A172 (cell line): ENCODE measurements at places on chromosomes 3 and 15. TPM values are rescaled to one million over a fixed set of nuclear protein-coding genes. Genes with fewer than 3 reads are reported as not detected.

DNA sequence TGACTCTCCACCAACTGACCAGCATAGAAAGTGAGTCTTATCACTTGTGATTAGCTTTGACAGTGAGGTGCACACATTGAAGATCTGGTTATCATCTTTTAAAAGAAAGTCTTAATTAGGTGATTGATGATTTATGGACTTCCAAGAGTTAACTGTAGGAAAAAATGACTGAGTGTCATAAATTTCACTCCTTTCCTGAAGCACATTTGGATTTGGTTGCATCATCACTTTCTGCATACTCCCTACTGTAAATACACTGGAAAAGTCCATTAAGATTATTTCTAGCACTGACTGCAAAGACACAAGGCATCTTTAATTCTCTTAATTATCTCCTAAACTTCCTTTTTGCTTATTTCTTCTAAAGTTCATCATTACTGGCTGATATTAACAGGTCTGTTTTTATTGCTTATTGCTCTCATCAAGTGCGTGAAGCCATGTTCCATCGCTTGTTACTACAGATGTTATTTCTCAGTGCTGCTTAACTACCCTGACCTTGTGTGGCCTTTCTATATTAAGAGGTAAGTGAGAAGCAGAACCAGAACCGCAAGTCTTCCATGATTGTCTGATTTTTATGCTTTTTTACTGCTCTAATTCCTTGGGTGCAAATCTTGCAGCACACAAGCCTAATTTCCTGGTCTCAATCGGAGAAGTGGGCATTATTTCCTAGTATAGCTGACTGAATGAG, 153.2 kb downstream of the MEIS2 start:
- no peak for DNase-seq

GRCh38 chr3:195104340-195104739, 166.6 kb downstream of the XXYLT1 start:
- no peak for DNase-seq

DNA sequence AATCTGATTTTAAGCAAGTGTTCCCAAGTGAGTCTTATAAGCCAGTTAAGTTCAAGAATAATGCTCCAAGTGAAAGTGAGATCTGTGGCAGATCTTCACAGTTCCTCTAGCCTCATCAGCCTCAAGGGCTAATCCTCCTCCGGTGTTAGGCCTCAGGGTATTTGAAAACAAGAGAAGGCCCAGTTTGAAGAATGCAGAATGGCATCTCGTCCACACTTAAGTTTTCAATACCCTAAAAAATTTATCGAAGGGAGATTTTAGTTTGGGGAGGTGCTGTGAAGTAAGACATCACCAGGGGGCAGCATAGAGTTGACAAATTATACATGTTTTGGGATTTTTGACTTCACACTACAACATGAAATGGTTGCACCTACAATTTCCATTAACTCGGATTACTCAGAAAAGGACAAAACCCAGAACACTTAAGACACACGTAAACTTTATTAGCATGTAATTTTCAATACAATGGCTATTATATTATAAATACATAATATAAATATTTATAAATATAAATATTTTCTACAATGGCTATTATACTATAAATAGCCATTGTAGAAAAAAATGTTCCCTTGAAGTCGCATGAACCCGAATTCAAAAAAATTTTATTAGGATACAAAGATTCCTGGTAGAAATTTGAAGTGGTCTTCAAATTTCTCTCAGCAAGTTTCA, 2.3 kb upstream of the TMEM266 start:
- DNase-seq: no peak

Gene KIF15
- total RNA-seq: 19.4 and 23.4 TPM in 2 replicates

DNA sequence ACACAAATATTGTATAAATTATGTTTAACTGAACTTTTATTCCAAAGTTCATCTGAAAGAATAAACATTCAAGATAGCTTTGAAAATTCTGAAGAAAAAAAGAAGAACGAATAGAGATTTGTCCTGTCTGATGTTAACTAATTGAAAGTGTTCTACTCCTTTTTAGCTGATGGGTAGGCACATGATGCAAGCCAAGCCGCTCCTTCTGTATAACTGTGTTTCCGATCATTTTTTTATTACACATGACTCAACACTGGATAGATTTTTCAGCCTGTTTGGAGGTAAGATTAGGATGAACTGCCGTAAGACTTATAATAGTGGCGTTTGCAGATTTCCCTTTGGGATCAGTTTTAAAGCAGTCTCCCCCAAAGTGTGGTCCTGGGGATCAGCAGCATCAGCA, 19.0 kb downstream of the NSUN3 start:
- DNase-seq: no peak

- no peak for DNase-seq
Measured at GRCh38 chr3:107373896-107374295, 3.3 kb upstream of the CCDC54 start.

GRCh38 chr15:25733036-25733855, 129.9 kb downstream of the ATP10A start:
- no peak for DNase-seq

DNA sequence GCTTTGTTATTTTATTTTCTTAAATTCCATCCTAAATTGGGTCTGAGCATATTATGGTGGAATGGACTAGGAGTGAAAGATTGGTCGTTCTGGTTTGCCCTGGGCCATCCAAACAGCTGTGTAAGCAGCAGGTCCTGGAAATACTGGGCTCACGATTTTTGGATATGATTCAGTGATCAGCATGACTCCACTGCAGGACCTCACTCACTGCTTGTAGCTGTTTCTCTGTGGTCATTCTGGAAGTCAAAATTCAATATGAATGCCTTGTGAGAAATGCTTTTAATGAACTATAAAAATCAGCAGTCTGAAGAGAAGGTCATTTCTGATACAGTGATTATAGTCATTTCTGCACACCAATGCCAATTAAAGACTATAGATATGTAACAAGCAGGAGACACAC, 185.0 kb downstream of the RBMS3 start:
- peak; percentile 26 for DNase-seq

GRCh38 chr15:70795311-70795665, 31.9 kb upstream of the UACA start:
- peak; percentile 89 for DNase-seq

GRCh38 chr3:27861046-27862036, 139.2 kb upstream of the EOMES start:
- no peak for DNase-seq

DNA sequence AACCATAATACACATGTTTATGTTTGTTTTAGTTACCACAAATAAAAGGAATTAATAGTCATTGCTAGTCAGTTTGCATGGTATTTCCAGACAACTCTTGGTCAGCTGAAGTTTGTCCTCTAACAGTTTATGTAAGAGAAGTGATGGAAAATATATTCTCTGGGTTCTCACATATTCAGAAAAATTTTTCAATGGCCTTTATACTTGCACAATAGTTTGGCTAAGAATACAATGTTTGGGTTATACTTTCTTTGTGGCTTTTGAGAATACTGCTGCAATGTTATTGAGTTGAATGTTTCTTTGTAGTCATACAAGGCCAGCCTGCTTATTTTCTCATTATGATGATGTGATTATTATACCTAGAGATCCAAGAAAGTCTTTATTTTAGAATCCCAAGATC, 133.9 kb downstream of the RAP2B start:
- no peak for DNase-seq

DNA sequence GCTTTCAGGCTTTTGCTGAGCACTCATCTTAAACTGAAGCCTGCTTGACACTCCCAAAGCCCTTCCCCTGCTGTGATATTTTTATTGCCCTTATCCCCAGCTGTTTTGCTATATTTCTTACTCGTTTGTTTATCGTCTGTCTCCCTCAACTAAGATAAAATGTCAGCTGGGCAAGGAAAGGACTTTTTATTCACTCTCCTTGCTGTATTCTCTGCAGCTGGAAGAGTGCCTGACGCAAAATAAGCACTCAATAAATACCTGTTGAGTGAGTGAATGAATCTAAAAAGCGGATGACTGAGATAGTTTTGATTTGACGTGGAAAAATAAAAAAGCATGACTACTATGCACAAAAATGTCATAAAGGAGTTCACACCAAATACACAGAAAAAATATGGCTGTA, 84.8 kb upstream of the POMGNT2 start:
- peak; percentile 85 for DNase-seq

GRCh38 chr15:81298611-81299010, 25.3 kb downstream of the STARD5 start:
- DNase-seq: no peak

Gene GLCE
- 12.5 and 17.8 TPM in 2 replicates for total RNA-seq

- DNase-seq: no peak
Measured at GRCh38 chr15:51311510-51311909, 26.9 kb downstream of the CYP19A1 start.

DNA sequence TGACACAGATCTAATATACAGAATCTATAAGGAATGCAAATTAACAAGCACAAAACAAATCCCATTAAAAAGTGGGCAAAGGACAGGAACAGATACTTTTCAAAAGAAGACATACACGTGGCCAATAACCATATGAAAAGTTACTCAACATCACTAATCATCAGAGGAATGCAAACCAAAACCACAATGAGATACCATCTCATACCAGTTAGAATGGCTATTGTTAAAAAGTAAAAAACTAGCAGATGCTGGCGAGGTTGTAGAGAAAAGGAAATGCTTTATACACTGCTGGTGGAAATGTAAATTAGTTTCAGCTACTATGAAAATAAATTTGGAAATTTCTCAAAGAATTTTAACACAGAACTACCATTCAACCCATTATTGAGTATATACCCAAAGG, 50.7 kb downstream of the ADAMTS17 start:
- DNase-seq: peak; percentile 38

DNA sequence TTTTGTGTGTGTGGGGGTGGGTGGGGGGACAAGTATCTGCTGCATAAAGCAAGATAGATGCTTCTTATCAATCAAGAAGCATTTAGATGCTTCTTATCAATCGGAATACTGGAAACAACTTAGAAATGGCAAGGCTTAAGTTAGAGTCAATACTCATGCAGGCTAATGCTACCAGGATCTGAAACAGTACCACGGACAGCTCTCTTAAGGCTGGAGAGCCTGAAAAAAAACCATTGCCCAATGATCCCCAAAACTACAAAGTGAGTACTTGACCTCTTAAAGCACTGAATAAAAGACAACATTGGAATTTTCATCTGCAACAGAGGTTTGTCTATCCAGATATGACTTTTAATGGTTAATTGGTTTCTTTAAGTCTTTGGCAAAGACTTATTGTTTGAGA, 262.3 kb downstream of the GAP43 start:
- no peak for DNase-seq

DNA sequence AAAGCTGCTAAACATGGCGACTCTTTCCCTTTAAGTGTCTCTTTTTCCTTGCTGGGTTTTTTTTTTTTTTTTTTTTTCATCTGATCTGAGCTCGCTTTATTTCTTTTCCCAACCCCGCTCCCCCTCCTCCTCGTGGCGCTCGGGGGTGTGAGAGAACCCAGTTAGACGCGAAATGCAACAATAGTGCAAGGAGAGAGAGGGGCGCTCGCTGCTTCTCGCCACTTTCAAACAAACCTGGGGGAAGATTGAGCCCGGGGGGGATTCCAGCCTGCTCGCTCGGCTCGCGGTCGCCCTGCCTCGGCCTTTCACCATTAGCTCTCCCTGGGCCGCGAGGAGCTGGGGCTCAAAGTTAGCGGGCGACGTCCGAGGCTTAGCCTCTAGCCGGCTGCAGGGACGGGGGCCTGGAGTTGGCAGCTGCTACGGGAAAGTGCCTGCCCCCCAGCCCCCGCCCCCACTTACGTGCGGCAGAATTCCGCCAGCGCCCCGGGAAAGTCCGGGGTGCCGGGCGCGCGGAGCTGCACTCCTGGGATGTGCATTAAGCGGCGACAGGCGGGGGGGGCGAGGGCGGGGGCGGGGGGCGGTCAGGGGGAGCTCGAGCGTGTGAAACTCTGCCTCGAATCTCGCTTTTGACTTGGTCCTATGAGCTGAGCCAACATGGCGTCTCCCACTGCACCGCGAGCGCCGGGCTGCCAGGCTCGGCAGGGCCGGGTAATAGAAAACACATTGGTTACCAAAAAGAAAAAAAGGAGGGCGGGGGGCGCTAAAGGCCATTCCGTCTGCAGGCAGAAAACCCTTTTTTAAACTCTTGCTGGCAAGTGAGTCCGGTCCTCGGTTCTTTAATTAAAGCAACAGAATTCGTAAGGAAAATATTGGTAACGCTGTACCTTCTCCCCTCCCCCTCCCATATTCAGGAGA, 10.4 kb downstream of the NR2F2 start:
- peak; percentile 10 for DNase-seq

DNA sequence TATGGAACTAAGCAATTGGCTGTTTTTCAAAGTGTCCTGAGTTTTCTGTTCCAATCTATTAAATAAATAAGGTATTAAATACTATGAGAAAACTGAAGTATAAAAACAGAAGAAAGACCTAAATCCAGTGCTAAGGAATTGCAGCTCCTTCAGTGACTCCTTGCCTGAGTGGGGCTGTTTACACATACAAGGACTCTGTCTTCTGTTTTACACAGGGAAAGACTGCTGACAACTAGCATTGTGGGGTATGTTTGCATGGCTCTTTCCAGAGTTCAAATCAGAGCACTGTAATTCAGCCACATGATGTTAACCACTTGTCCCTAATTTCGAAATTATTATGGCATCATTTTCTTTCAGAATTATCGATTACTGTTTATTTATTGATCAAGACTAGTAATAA, 31.3 kb upstream of the MEIS2 start:
- no peak for DNase-seq

- no peak for DNase-seq
Measured at GRCh38 chr3:17087509-17087908, 202.8 kb downstream of the PLCL2 start.

- DNase-seq: no peak
Measured at GRCh38 chr3:127822682-127823425, 539 bp upstream of the MGLL start.

DNA sequence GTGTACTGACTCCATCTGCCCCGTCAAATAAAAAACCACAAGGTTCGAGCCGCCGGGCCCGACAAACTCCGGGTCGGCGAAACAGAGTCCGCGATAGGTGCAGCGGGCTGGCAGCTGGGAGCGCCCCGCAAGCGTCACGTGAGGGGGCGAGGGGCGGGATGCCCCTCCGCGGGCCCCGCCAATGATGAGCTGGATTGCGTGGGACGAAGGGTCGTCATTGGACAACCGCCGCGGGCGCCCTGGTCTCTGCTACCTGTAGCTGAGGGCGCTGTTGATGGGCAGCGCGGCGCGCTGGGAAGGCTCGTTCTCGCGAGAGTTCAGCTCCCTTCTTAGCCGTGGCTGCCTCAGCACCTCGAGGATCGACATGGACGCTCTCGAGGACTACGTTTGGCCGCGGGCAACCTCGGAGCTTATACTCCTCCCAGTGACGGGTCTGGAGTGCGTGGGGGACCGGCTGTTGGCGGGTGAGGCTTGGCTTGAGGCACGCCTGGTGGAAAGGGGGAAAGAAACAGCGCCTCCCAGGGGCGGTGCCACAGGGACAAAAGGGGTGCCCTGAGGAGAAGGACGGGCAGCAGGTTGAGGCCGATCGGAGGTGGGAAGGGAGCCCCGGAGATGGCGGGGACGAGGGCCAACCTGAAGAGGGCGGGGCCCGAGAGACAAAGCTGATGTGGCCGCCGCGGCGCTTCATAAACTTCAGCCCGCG, at the start of gene WDR6:
Gene WDR6, plus strand, starts transcription at position 324 of the 703 bp plus-strand sequence. Its CDS starts 41 bp downstream, at position 365.
- peak; percentile 97 for DNase-seq

Gene MESP2
- total RNA-seq: not detected in 2 replicates

DNA sequence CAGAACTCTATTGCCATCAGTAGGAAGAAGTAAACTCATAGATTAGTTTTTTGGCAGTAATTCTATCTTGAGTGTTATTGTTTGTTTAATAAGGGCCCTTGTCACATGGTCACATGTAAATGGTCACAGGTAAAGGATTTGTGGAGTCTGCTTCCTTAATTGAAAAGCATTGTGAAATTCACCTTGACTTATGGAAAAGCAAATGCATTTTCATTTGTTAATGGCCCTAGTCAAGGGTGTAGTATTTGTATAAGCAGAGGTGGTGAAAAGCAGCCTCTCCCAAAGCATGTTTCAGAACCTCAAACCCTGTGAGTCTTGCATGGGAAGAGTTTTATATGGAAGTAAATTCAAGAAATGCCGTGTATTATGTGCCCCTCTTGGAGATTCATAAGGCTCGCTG, 197.5 kb upstream of the NR2E3 start:
- no peak for DNase-seq

Gene SLC2A2
- 0.07 TPM in 2 replicates for total RNA-seq
